ENCODE measurements at places on chromosomes 12 and 14.

GRCh38 chr12:88036353-88036965 is 7.3 kb upstream of the C12orf50 start:
- no peak for DNase-seq

DNA sequence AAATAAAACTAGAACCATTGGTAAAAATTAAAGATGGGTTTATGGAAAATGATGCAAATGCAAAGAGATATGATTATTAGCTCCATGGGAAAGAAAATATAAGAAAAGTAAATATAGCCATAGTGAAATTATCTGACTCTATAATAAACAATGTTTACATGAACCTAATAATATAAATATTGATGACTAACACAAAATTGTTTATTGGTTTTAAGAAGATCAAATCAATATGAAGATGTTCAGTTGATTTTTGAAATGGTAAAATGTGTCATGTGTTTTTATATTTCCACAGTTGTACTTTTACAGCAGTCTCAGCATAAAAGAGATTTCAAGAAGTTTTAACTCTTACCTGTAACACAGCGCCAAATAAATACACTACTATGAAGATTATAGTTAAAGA is 114.0 kb downstream of the SLC41A2 start:
- no peak for DNase-seq

DNA sequence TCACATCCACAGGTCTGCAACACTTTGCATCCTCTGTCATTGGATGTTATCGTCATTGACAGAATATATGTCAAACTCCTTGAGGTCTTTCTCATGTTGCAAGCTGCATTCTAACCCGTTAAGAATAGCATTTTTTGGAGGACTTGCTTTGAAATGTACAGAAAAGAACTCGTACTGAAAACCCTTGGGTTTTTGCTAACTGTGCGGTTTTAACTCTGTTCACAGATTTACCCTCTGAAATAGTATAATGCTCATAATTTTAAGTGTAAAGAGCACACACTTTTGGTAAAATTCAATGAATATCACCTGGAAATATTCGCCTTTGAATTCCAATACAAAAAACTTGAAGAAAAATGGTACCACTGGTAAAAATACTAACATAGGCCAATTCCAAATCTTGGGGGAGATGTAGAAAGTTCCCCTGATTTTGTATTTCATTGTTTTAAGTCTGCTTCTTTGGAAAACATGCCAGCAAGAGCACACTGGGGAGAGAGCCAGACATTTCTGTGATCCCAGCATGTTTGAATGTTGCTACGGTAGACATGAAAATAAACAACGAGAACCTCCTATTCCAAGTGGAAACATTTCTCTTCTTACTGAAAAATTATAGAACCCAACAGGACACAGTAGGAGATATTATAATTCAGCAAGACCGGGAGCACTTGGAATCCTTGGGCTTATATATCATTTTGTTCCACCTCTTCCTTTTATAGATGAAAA is 446.0 kb downstream of the AEBP2 start:
- no peak for DNase-seq

DNA sequence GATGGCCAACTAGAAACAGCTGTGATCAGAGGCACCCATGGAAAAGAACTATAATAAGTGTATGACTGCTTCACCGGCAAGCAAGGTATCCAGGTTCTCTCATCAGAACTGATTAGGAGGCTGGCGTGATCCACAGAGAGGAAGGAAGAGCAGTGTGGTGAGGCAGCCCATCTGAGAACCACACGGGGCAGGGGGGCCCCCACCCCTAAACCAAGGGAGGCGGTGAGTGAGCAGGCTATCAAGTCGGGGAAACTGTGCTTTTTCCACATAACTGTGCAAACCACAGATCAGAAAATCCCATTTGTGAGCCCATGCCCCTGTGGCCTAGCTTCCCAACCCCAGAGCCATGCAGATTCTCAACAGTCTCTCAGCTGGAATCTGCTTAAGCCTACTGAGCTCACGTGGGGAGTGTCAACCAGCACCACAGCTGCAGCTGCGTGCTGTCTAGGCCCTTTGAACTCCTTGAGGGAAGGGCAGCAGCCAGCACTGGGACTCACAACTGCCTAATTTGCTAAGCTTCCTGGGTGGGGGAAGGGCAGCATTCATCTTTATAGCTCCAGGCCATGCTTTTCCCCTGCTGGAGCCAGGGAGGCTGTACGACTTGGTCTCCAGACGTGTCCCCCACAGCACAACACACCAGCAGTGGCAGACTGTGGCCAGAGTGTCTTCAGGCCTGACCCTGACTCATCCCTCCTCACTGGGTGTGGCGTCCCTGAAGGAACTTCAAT is 444.4 kb upstream of the ATP2B1 start:
- DNase-seq, result no peak

GRCh38 chr12:89884416-89884898 is 175.8 kb upstream of the ATP2B1 start:
- no peak for DNase-seq

All from WERI-Rb-1 (cell line).